ENCODE measurements at places on chromosomes 11 and 22. TPM values are rescaled to one million over a fixed set of nuclear protein-coding genes. Genes with fewer than 3 reads are reported as not detected.

DNA sequence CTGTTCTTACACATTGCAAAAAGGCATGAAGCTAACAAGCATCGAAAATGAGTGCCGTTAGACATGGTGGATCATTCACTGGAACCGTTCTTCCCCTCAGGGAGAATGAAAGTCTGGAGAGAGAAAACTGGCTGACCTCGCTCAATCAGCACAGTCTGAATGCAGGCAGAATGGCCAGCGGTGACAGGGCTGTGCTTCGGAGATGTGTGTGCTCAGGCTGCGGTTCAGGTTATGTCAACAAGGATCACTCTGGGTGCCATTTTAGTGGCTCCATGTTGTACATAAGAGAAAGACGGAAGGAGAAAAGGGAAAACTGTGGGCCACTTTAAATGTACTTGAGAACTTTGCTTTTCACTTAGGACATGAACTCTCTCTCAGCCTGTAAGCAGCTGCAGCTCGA, 749.8 kb upstream of the ARHGAP42 start:
- DNase-seq: no peak

DNA sequence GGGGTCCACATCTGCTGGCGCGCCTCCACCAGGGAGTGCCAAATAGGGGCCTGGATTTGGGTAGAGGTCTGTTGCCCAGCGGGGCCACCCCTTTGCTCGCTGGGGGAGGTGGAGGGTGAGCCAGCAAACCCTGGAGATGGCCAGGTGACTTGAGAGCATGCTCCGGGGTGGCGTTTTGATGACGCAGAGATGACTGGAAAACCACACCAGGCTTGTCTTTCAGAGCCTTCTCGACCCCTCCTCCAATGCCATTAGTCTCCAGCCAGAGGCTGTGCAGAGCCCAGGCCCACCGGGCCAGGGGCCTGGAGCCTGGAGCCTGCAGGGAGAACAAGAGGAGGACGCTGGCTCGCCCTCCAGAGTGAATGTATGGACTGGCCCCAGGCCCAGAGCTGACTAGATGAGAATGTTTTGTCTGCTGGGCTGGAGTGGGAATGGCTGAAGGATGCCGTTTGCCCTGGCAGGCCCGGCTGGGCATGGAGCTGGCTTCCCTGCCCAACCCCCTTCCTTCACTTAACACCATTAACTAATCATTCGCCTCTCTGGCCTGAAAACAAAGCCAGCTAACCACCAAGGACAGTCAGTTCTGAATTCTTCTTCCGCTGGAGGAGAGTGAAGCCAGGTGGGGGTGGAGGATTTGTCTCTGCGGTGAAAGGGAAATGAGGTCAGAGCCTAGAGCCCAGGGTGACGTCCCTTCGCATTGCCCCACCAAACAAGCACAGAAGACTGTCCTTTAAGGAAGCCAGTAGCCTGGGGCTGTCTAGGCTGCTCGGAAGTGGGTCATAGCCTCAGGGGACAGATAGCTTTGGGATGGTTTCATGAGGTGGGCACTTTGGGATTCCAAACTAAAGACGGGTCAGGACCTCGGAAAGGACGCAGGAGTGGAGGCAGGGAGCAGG, 1.6 kb upstream of the MCAM start:
- peak; percentile 87 for DNase-seq

DNA sequence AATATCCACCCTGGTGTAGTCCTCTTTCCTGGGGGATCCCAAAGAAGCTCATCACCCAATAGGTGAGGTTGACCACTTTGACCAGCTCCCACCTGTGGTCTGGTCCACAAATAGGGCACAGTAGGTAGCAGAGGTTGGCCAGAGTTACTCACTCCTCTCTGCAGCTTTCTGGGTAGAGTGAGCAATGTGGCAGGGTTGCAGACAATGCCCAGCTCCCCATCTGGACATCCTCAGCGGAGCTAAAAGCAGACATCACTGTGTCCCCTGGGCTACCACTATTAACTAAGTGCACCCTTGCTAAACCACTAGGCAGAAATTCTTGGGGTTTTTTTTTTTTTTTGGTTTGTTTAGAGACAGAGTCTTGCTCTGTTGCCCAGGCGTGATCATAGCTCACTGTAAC, 48.4 kb upstream of the TP53I11 start:
- DNase-seq: no peak

DNA sequence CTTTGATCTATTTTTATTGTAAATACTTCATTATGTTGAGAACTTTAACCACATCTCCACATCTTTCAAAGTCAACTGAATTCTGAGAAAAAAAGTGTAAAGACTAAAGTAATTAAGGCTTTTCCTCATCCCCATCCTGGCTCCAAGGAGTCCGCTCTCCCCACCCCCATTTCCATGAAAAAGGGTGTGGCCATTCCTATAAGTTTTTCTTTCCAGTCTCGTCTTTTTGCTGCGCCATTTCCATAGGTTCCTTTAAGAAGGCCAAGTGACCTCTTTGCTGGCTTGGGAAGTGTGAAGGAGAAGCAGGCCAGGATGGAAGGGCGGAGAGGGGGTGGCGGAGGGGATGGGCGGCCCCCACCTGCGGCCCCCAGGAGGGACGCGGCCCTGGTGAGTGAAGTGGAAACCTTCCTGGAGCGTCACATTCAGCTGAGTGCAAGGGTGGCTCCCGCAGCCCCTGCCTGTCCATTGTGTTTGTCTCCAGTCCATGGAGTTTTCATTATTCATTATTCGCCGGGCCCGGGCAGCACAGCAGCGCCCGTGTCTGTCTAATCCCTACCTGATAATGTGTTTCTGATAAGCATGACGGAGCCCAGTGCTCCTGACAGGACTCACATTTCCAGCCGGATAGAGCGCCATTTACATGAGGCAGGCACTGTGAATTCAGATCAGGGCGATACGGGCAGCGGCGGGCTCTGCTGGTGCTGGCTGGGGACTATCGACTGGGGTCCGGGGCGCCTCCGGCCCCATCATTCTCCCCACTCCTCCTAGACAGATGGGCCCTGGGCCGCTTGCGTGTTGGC, 739.8 kb downstream of the OPCML start:
- no peak for DNase-seq

DNA sequence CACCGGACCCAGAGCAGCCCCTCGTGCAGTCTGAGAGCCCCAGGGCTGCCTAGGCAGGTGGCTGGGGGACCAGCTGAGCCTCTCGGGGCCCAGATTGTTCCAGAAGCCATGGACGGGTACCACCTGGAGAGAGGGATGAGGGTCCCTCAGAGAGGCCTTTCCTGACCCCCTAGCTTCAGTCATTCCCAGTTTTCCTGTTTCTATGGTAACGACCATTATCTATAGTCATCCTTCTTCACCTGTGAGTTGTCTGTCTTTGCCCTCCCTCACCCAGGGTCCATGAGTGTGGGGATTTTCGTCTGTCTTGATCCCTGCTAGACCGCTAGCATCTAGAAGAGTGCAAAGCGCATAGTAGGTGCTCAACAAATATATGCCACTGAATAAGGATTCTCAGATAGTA, 76.3 kb upstream of the TCF20 start:
- DNase-seq: no peak

GRCh38 chr11:7449841-7450214, 35.5 kb upstream of the OLFML1 start:
- DNase-seq: no peak

- no peak for DNase-seq
These were observed 150.9 kb downstream of the CRYBB2 start for GRCh38 chr22:25370322-25370721.

DNA sequence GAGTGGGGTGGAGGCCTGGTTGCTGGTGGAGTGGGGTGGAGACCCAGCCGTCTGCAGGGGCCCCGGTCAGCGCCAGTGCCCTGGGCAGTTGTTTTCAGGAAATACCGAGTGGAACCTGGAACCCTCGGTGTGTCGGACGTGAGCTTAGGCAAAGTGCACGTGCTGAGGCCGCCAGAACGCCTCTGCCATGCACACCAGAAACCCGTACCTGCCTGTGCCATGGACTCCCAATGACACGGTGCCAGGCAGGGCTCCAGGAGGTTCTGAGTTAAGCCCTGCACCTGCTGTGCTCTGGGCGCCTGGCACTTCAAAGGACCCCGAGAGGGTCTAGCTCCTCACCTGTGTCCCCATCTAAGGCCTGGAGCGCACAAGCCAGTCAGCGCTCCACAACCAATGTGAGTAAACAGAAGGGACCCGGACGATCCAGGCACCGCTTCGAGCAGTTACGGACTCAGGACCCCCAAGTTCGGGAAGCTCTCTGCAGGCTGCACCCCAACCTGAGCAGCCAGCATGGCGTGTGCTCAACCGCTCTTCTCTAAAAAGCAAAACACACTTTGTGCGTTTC, 12.3 kb downstream of the TOLLIP start:
- DNase-seq: no peak

- DNase-seq: no peak
These were observed 2.0 kb downstream of the IGSF22 start for GRCh38 chr11:18723991-18724390.

- DNase-seq: no peak
These were observed 6.5 kb downstream of the RGL4 start for GRCh38 chr22:23697031-23697970.

DNA sequence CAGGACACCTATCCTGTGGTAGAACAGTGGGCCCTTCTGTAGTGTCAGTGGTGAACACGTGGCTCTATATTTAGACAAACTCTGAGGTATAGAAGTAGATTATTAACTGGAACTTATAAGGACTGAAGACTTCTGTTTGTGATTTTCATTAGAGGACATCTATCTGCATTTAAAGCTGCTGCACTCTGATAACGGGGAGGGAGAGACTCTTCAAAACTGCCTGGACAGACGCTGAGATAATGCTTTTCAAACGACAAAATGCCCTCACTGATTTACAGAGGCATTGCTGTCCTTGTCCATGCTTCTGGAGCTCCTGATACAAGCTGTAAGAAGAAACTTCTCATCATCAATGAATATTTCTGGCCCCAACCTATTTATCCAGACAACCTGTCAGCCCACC, 425.2 kb downstream of the OPCML start:
- DNase-seq: no peak

- DNase-seq: no peak
These were observed 246.2 kb downstream of the NTM start for GRCh38 chr11:131616481-131617140.

- no peak for DNase-seq
These were observed 158.5 kb upstream of the SORL1-AS1 start for GRCh38 chr11:121611242-121611641.

- no peak for DNase-seq
These were observed 27.2 kb downstream of the WEE1 start for GRCh38 chr11:9600644-9601036.

DNA sequence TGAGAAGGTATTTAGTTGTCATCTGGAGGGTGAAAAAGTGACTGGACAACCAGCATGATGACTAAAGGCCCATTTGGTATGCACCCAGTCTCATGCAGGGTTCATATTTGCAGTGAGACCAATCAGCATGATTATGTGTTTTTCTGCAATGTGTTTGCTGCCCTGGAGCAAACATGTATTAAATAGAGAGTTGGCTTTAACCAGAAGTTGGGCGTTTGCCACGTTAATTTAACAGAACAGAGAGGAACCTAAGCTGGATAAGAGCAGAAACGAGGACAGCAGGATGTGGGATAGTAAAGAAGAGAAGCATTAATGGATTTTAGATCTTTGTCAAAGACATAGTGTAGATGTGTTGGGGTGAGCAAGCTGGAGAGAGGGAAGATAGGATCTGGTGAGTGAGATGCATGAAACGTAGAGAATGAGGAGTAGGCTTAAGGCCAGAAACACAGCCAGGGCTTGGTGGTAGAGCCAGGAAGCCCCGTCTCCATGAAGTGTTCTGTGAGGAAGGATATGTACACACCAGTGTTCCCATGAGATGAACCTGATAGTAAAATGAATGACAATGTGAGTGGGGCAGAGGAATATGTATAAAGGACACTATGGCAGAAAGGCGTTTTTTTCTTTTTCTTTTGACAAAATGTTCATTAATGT, 164.0 kb upstream of the PDGFD start:
- no peak for DNase-seq

GRCh38 chr22:48495751-48496080, 1332.0 kb downstream of the BRD1 start:
- no peak for DNase-seq

DNA sequence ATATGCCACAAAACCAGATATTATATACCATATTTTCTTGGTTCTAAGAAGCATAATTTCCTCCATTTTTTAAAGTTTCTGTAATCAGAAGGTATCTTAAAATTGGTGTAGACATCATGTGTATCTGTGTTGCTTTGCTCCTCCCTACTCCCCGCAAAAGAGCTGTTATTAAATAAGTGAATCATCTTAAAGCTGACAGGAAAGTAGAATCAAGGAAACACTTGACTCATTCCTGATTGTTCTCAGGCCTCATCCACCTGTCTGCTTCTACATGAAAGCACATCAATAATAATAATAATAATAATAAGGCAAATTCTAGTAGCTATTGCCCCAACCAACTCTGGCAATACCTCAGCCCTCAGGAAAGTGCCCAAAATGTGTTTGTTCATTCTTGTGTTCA, 26.2 kb upstream of the GUCY1A2 start:
- DNase-seq: no peak

GRCh38 chr11:17972987-17973386, 39.9 kb downstream of the SERGEF start:
- peak; percentile 75 for DNase-seq

GRCh38 chr11:67421430-67422031, 6.1 kb downstream of the CARNS1 start:
- no peak for DNase-seq

GRCh38 chr11:34756591-34756990, 135.7 kb downstream of the EHF start:
- no peak for DNase-seq

DNA sequence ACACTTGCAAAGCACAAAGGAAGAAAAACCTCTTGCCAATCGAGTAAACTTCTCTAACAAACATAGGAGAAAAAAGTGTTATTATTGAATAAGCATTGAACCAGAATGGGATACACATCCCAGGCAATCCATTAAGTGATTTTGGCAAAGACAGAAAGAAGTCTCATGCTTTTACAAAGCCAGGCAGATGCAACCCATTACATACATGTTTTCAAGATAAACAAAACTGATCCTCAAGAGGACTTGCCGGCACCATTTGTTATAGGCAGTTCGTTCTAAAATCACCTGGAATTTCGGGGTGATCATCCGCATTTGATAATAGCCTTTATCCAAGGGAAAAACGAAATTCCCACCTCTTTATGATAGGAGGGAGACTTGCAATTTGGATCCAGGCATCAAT, 97.5 kb upstream of the RAG2 start:
- DNase-seq: no peak

DNA sequence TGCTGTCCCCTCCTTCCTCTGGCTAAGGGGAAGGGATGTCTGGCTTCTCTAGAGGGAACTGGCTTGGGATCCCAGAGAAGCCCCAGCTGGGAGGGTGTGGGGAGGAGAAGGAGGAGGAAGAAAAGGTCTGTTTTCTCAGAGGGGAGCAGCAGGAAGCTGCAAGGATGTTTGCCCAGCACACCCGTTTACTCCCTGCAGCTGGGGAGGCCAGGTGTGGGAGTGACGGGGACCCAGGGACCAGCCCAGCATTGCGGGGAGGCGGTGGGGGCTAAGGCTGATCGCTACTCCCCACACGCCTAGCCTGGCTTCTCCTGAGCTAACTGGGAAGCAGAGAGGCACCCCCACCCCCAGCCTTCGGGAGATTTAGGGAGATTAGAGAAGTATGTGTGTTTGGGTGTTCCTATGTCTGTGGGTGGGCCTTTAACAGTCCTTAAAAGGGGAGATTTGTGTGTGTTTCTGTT, 3.9 kb downstream of the CREB3L1 start:
- DNase-seq: peak; percentile 75

OR52I1 gene
- not detected for polyA plus RNA-seq

NECTIN1 gene
- 2.8 TPM for polyA plus RNA-seq

APOL2 gene
- 45.1 TPM for polyA plus RNA-seq

CCDC81 gene
- polyA plus RNA-seq: not detected

POU2AF2 gene
- polyA plus RNA-seq: 1.5 TPM

SAA2 gene
- polyA plus RNA-seq: 69.2 TPM

CCDC73 gene
- not detected for polyA plus RNA-seq

GLYATL2 gene
- polyA plus RNA-seq: 0.06 TPM

CECR2 gene
- not detected for polyA plus RNA-seq

MIAT gene
- 3.4 TPM for polyA plus RNA-seq

GPR83 gene
- polyA plus RNA-seq: not detected

OR2AG1 gene
- polyA plus RNA-seq: not detected

SPON1 gene
- 7.2 TPM for polyA plus RNA-seq
